ENCODE measurements at places on chromosomes 13 and 19.

DNA sequence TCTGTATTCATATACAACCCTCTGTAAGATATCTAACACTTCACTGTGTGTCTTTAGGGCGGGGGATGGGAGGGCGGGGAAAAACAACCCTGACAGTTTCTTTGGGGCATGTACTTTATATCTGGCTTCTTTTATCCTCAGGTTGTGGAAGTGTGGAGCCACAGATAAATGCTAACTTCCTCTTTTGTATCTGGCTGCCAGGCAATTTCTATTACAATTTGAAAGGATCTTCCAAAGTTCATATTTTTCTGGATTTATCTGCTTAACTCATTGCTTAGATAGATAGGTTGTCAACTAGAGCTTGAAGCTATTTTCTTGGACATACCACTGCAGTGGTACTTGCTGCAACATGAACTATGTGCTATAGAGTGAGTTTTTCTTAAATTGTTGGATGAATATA, 393.0 kb downstream of the LMO7 start:
- DNase-seq = no peak

DNA sequence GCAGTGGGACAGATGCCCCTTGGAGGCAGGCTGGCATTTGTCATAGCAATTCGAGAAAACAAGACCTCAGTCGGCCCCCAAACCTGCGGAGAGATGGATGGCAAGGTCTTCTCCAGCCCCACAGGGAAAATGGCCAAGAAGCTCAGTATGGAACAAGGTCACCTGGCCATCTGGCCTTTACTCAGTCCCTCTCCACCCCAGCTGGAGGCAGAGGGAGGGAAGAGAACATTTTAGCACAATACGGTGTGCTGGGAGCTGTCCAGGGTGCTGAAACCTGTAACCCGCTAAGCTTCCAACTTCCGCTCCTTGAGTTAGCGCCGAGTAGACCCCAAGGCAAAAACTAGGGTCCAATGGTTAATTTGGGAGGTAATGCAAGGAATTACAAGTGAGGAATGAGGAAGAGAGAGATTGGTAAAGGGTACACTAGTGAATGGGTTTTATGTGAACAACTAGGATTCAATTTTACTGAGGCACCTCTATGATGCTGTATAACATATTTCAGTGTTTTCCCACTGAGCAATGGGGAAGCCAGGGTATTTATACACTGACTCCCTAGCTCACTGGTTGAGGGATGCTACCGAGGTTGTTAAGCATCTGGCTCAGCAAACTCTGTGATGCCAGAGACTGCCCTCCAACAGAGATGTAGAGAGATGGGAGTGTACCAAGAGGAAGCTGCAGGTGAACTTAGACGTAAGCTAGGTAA, 64.3 kb downstream of the CACNA1A start:
- DNase-seq = peak; percentile 27

DNA sequence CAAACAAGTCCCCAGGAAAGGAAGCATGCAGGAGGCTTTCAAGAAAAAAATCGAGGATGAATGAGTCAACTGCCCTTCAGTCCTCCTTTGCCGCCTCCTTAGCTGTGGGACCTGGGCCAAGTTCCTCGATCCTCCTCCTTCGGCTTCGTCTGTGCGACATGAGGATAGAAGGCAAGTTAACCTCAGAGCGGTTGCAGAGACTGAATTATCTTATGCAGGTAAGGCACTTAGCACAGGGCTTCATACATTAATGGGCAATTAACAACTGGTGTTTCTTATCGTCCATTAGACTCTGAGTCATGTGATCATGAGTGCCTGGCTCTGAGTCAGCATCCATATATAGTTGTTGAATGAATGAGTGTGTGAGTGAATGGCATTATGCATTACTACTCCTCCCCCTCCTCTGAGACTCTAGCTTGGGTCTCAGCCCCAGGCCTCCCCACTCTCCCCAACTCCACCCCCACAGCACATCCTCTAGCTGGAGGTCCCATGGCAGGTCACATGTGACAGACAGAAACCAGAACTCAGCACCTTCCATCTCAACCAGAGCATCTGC, 1.6 kb upstream of the TTC9B start:
- no peak for DNase-seq

GRCh38 chr19:40419066-40419612, 6.0 kb upstream of the PRX start:
- no peak for DNase-seq

GRCh38 chr19:30387311-30388115, 15.3 kb downstream of the ZNF536 start:
- no peak for DNase-seq

GRCh38 chr13:106355866-106356265, 179.6 kb downstream of the EFNB2 start:
- DNase-seq = no peak

DNA sequence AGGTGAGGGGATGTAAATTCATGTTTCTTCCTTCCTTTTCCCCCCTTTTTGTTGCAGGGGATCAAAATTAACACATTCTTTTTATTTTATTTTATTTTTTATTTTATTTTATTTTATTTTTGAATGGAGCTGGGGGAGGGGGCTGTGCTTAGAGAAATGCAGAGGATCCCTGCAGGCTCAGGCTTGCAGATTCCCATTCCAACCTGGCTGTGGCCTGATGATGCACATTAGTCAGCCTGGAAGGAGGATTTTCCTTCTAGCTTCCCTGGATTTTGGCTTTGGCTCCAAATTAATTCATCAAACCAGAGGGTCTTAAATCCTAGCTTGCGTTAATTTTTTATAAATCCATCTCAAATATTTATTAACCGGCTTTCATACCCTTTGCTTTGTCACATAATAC, 67.0 kb downstream of the FREM2 start:
- no peak for DNase-seq

GRCh38 chr13:112348642-112349345, 27.4 kb upstream of the SPACA7 start:
- DNase-seq = no peak

- no peak for DNase-seq
Observed at GRCh38 chr13:37212826-37213225, 107.4 kb upstream of the CSNK1A1L start.

- no peak for DNase-seq
Observed at GRCh38 chr19:52307275-52307674, 10.3 kb downstream of the ZNF480 start.

- DNase-seq = no peak
Observed at GRCh38 chr19:55259540-55260210, 858 bp upstream of the PPP6R1 start.

GRCh38 chr13:30170569-30170968, 136.8 kb downstream of the KATNAL1 start:
- DNase-seq = no peak

DNA sequence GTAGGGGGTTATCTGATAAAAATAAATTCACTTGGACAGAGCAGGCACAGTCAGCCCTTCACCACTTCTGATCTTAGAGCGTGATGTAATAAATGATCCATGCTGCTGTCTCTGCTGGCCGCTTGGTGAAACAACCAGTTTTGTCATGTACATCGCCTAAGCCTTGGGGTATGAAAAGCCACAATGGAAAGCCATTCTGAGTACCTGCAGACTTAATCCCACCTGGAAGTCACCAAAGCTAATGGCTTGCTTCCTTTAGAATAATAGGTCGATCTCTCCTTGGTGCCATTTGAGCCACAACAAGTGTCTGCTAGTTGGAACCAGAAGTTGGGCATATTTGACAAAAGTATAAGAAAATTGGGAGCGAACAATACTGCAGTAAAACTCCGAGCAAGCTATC, 1649.7 kb upstream of the SPRY2 start:
- no peak for DNase-seq

GRCh38 chr19:46381346-46381745, 32.0 kb downstream of the CCDC8 start:
- no peak for DNase-seq

DNA sequence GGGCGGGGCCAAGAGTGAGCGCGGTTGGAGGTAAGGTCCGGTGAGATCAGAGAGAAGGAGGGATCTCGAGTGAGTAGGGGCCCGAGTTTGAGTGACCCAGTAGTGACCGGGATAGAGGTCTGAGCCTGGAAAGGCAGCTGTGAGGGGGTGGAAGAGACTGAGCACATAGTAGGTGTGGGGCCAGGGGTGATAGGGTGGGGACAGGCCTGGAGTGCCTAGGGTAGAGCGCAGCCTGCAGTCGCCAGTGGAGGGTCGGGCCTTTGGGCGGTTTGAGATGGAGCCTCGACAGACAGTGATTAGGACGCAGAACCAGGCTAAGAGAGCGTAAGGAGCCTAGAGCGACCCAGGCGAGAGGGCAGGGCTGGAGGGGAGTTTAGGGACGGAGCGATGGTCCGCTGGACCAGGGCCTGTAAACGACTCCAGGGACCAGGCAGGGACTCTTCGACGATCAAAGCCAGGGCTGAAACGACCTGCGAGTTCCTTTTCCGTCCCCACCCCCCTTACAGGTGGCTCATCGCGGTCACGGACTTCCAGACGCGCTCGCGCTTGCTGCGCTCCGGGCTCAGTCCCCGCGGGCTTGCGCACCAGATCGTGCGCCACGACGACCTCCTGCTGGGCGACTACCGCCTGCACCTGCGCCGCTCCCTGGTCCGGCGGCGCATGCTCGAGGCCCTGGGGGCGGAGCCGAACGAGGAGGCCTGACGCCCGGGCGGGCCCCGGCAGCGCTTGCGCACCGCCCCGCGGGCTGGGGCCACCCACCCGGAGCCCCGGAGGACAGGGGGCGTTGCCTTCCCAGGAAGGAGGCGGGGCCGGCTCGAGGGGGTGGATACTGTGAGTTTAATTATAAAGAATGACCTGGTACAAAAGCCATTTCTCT, 9.4 kb downstream of the C19orf81 start:
- no peak for DNase-seq

DNA sequence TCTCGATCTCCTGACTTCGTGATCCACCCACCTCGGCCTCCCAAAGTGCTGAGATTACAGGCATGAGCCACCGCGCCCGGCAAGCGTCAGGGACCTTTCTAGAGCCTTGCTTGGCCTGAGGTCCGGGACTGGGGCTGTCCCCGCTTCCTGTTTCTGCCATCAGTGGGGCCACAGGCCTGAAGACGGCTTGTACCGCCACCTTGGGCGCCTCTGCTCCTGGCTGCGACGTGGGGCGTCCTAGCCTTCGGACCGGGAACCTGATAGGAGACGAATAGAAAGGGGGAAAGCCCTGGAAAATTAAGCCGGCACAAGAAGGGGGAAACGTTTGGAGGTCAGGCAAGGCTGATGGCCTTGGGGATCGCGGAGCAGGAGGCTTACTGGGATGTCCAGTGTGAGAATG, 35.1 kb downstream of the RNF6 start:
- no peak for DNase-seq

- no peak for DNase-seq
Observed at GRCh38 chr13:26046639-26047038, 5.2 kb downstream of the SHISA2 start.

DNA sequence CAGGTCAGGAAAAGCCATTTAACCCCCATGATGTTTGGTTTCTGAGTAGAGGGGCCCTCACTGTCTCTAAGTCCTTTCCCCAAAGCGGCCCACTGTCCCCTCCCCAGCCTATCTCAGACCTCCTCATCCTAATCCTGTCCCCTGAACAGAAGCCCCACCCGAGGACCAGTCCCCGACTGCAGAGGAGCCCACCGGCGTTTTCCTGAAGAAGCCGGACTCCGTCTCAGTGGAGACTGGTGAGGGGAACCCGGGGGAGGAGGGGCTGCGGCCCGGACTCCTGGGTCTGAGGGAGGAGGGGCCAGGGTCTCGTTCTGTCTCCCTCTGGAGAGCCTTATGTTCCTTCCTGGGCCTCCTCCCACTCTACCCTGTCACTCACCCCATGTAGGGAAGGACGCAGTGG, 2.9 kb downstream of the MYBPC2 start:
- no peak for DNase-seq
